ENCODE measurements at places on chromosomes 1 and 21.

DNA sequence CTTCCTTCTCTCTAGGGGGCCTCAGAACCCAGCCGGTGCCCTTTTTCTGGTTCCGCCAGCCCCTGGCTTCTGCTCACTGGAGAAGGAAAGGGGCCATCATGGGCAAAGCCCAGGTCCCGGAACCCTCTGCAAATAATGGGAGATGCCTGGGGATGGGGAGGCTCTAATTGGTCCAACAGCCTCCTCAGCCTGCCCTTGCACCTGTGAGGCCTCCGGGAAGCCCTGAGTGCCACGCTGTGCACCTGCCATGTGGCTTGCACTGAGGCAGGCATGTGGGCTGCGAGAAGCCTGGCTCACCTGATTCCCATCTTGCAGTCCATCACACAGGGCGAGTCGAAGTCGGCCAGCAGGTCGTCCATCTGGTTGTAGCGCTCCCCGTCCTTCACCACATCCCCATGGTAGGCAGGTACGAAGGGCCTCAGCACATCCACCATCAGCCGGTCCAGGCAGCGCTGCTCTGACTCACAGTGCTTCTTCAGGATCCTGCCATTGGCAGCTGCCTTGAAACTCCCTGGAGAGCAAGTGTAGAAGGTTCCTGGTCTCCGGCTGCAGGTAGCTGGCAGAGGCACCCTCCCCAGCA lies 92.1 kb downstream of the ITPKB start:
- DNase-seq, result no peak

- no peak for DNase-seq
Observed at GRCh38 chr1:203581841-203582240, 44.8 kb upstream of the ATP2B4 start.

GRCh38 chr1:41726899-41727748 lies 191.6 kb downstream of the HIVEP3 start:
- DNase-seq, result peak; percentile 43

DNA sequence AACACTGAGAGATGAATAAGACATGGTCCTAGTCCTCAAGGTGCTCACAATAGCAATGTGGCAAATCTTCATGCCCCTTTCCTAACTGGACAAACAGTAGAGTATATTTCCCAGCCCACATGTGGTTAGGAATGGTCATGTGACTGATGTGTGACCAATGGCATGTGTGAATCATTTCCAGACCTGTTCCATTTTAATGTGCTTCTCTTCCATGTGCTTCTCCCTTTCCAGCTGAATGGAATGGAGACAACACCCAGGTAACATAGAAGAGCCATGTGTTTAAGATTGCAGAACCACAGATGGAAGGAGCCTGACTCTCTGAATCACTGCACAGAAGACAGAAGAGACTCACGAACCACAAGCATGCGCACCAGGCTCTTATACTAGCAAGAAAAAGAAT lies 409.9 kb upstream of the NFIA start:
- DNase-seq, result no peak

- DNase-seq, result no peak
Observed at GRCh38 chr1:156281693-156282478, 739 bp downstream of the SMG5 start.

GRCh38 chr1:29641921-29642320 lies 405.6 kb downstream of the PTPRU start:
- no peak for DNase-seq

GRCh38 chr1:6116137-6116536 lies 64.0 kb downstream of the CHD5 start:
- DNase-seq, result no peak

DNA sequence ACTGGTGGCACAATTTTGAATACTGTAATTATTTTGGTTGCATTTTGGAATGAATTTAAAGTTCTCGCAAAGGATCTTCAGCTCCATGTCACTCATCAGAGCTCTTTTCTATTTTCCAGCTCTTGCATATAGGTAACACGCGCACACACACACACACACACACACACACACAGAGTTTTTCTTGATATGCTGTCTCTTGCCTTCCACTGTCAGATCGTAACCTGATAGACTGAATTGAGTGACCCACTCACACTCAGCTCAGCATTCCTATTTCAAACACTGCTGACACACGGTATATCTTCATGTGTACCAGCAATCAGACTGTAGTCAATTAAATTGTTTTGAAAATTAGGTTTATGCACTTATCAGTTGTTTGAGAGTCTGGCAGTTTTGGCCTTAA lies 214.1 kb downstream of the PBX1 start:
- no peak for DNase-seq

GRCh38 chr1:5883129-5884048 lies 108.8 kb downstream of the NPHP4 start:
- no peak for DNase-seq

- no peak for DNase-seq
Observed at GRCh38 chr21:25638660-25639550, at the start of gene JAM2. Gene JAM2, plus strand, starts transcription at chr21:25639258. Its CDS starts 564 bp downstream, at chr21:25639822.

DNA sequence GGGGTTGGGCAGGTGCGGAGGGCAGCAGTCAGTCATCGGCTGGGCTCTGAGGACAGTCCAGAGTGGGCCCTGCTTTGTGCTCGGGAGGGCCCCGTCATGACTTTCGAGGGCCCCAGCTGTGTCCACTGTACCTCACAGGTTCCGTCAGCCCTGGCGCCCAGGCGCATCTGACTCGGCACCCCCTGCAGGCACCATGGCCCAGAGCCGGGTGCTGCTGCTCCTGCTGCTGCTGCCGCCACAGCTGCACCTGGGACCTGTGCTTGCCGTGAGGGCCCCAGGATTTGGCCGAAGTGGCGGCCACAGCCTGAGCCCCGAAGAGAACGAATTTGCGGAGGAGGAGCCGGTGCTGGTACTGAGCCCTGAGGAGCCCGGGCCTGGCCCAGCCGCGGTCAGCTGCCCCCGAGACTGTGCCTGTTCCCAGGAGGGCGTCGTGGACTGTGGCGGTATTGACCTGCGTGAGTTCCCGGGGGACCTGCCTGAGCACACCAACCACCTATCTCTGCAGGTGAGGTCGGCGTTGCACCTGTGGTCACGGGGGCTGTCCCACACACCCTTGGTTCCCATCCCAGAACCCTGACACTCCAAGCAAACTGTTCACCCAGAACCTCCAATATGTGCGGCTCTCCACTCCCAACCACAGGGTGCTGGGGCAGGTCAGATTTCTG lies 7.8 kb downstream of the PODN start:
- DNase-seq, result no peak

DNA sequence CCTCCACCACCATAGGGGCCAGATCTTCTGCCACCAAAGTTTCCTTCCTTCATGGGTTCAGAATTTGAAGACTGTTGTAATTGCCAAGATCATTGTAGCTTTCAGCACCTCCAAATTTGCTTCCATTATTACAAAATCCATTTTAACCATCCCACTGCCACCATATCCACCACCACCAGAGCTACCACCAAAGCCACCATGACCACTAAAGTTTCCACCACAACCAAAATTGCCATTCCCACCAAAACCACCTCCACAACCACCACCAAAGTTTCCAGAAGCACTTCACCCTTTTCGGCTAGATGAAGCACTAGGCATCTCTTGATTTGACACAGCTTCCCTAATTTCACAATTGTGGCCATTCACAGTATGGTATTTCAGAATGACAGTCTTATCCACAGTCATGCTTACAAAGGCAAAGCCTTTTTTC lies 45.2 kb downstream of the SLC30A7 start:
- DNase-seq, result no peak

DNA sequence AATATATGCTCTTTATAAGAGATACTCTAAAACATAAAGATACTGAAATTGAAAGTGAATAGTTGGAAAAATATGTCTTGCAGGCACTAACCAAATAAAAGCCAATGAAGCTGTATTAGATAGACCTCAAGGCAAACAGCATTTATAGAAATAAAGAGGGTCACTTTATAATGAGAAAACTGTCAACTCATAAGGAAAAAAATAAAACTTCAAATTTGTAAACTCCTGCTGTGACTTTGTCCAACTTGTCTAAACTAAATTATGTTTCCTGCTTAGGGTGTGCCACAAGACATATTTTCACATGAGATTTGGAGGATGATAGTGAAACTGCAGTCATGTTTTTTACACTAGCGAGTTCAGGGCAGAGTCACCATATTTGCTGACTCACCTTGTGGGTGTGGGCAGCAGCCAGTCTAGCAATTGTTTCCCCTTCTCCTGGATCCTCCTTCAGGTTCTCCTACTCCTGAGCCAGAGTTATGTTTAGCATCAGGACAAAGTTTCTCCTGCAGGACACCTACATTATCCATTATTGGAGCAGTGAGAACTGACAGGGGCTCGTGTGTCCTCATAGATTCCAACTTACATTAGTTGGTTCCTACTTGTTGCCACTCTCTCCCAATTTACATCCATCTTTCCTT lies 43.8 kb downstream of the CD53 start:
- DNase-seq, result no peak

DNA sequence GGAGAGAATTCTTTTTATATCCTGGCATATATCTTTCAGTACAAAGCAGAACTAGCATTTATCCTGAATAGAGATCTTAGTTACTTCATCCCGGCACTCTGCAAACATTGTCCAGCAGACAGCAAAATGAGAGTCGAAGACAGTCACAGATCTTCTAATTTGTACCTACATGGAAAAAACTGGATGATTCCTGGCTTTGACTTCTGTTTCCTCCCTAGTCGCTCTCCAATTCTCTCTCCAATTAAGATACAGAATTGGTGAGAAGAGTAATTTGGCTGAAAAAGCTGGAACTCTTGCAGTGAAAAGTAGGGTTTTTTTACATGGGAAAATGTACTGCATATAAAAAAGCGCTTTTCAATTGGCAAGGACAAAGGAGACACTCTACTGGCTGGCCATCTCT lies 151.1 kb upstream of the C8B start:
- DNase-seq, result no peak

DNA sequence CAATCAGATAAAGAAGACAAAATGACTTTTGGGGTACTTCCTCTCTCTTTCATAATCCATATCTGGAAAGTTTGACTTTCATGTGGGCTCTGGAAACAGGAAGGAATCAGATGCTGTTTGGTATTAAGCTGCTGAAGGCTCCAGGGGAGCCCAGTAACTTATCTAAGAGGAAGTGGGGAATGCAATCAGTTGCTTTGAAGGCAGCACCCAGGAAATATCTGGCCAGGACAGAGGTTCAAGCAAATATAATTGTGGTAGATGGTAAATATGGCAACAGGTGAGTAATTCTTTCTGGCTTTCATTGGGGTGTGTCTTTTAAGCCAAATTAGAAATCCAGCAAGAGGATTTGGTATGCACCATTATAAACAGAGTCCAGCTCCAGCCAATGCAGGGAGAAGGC lies 44.4 kb downstream of the COLGALT2 start:
- no peak for DNase-seq

- DNase-seq, result no peak
Observed at GRCh38 chr1:153341431-153341934, 7.2 kb downstream of the PGLYRP4 start.

DNA sequence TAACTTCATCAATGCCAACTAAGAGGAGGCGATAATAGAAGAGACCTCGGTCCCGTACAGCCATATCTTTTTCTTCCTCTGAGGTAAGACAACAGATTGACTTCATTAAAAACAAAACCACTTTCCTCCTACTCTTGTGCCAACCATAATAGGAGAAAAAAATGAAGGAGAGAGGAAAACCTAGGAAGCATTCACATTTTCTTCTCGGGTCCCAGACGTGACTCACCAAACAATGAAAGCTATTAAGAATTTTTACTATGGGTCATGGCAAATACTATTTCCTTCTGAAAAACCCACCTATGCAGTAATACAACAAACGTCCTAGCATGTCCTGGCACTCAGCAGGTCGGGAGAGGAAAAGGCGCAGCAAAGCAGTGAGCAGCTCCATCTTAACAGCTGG lies 8.6 kb upstream of the BCL2L15 start:
- DNase-seq, result no peak

DNA sequence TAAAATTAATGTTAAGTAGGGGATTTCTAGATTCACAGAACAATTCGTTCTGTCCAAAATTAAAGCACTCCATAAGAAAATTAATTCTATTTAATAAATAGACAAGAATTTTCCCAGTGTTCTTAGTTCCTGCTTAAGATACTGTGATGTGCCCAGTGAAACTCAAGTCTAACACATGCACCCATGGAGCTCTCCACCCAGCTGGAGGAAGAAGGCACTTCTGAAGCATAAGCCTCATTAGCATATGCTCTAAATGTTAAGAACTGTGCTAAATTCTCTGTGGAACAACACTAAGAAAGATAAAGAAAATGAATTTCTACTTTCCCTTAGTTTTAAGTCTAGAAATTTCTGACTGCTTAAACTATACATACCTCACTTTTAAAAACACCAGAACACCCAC lies 71.2 kb downstream of the TTLL7 start:
- no peak for DNase-seq

DNA sequence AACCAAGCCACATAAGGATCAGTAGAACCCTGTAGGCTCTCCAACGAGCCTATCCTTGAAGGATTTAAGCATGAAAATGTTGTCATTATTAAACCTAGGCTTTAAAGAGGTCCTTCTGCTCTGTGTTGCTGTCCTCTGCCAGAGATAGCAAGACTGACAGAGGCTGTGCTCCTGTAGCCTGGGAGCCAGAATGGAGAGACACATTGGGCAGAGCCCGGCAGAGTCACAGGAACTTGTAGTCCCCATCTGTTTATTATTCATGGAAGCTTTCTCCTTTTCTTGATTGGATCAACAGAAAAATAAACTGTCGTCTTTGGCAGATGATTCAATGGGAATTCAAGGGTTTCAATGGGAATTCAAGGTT lies 19.2 kb upstream of the SLAMF1 start:
- DNase-seq, result no peak

GRCh38 chr1:78047106-78047505 lies 1.3 kb downstream of the GIPC2 start:
- DNase-seq, result no peak

GRCh38 chr1:198166900-198167299 lies 10.1 kb downstream of the NEK7 start:
- DNase-seq, result no peak

DNA sequence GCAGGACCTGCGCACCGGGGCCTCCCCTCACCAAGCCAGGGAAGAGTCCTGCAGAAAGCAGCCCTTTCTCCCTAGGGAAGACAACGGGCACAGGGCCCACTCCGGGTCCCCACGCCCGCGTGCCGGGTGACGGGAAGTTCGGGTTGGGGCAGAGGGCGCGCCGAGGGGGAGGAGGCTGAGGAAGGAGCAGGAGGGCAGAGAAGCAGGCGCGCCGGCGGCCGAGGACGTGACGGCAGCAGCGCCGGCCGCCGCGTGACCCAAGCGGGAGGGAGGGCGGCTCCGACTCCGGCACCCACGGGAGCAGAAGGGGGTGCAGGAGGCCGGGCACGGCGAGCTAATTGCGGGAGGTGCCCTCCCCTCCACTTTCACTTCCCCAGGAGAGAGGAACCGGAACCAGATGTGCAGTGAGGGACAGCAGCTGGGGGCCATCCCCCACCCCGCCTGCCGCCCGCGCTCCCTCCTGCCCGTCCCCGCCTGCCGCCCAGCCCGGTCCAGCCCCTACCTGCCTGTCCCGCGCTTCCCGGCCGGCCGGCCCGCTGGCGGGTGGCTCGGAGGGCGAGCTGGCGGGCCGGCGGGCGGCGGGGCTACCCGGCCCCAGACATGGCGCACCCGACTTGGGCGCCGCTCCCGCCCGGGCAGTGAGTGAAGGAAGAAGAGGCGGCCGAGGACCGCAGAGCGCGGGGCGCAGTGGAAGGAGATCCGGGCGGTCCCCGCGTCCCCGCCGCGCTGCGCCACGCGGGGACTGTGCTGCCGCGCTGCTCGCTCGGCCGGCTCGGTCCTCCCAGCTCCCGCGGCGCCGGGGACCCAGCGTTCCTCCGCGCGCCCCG lies 510 bp downstream of the DENND4B start:
- no peak for DNase-seq

- DNase-seq, result no peak
Observed at GRCh38 chr1:194013561-194013960, 827.1 kb upstream of the B3GALT2 start.
